ENCODE measurements at places on chromosomes 16 and 17. TPM values are rescaled to one million over a fixed set of nuclear protein-coding genes. Genes with fewer than 3 reads are reported as not detected.

The TSPAN10 gene
- 0.95 TPM for total RNA-seq

The WNT3 gene
- 1.0 TPM for total RNA-seq

The PIGS gene
- total RNA-seq = 92.2 TPM

The RAMP2 gene
- not detected for total RNA-seq

Measured in activated B cell treated with CpG ODN at 0.5 μM for 24 hours (primary cell).